Substantia nigra (tissue), 51 donors: ENCODE measurements at places on chromosomes 2 and 18.
A peak's percentile ranks its signal among the peaks of the same experiment; 100 is the strongest.

DNA sequence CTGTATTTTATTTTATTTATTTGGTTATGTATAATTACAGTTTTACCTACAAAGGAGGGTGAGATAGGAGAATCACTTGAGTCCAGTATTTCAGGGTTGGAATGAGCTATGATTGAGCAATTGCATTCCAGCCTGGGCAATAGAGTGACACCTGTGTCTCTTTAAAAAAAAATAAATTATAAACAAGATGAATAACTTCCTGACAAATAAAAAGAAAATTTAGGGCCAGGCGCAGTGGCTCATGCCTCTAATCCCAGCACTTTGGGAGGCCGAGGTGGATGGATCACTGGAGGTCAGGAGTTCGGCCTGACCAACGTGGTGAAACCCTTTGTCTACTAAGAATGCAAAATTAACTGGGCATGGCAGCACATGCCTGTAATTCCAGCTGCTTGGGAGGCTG is 17.3 kb downstream of the MTA3 start:
- no peak for DNase-seq

- DNase-seq: no peak
Observed at GRCh38 chr2:176569574-176569973, 300.3 kb downstream of the MTX2 start.

- DNase-seq: peak; percentile 19
Observed at GRCh38 chr2:237732790-237733381, 65.7 kb upstream of the RBM44 start.

DNA sequence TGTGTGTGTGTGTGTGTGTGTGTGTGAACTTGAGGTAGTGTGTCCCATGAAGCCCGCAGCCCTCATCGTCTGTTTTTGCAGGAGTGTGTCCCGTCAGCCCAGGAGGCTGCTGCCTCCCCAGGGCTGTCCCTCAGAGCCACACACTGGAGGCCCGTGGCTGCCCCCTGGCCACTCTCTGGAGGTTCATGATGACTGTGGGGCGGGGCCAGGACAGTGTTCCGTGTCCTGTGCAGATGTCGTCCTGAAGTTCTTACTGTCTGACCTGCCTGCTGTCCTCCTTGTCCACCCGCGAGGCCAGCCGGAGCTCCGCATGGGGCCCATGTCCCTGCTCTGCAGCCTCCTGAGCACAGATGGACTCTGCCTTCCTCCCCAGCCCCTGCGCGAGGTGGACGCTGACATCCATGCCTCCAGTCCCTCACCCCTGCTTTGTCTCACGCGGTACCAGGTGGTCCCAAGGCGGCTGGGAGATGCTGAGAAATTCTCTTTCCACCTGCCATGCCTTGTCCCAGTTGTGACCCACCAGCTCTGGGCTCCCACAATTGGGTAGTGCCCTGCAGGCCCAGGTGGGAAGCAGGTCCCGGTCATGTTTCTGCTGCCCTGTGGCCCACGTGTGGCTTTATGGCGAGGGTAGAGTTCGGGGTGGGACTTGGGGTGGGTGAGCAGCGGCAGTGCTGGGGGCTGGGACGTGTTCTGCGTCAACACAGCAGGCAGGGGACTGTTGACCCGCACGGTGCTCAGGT is 92.8 kb downstream of the NFATC1 start:
- DNase-seq: no peak

- DNase-seq: no peak
Observed at GRCh38 chr2:200944467-200945394, 18.7 kb downstream of the ORC2 start.

GRCh38 chr2:177748360-177748759 is 324.2 kb downstream of the PDE11A start:
- no peak for DNase-seq

DNA sequence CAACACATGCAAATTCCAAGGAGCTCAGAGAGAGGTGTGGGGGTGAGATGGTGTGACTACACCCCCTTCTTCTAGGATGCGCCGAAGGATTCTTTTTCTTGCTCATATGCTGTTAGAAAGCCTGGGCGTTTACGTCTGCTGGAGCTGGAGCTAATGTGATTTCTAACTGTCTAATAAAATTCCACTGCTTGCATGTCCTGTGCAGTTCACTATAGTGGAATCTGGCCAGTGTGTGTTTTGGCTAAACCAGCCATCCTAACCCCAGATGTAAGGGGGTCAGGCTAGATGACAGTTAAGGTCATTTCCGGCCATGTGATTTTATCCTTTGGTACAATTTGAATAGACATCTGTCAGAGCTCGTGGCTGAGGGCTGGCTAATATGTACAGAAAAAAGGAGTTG is 194.1 kb downstream of the PRKCE start:
- no peak for DNase-seq

GRCh38 chr2:9101763-9102425 is 98.4 kb upstream of the MBOAT2 start:
- no peak for DNase-seq

DNA sequence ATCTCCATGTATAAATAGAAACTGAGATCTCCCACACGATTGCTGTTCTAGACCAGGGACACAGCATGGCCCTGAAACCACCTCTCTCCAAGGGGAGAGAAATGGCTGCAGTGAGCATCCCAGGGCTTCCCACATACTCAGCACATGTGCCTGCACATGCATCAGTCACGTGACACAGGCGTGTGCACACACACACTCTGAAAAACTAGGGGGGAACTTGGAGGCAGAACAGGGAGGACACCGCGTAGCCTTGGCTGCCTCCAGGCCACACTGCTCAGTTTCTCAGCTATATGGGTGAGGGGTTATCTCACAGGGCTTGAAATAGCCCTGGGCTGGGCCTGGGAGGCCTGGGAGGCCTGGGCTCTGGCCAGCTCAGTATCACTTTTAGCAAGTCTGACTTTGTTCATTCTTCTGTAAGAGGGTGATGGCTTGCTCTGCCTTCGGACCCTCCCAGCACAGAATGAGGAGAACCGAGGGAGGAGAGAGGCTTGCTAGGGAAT is 66.9 kb downstream of the EMX1 start:
- DNase-seq: no peak

DNA sequence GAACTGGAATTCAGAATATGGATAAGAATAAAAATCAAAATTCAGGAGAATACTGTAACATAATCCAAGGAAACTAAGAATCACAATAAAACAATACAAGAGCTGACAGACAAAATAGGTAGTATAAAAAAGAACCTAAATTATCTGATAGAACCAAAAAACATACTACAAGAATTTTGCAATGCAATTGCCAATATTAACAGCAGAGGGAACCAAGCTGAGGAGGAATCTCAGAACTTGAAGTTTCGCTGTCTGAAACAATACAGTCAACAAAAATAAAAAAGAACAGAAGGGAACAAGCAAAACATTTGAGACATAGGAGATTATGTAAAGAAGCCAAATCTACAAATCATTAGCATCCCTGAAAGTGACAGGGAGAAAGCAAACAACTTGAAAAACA is 84.1 kb upstream of the GALNT13 start:
- no peak for DNase-seq

- DNase-seq: no peak
Observed at GRCh38 chr2:158095912-158096311, 5.8 kb upstream of the UPP2 start.

DNA sequence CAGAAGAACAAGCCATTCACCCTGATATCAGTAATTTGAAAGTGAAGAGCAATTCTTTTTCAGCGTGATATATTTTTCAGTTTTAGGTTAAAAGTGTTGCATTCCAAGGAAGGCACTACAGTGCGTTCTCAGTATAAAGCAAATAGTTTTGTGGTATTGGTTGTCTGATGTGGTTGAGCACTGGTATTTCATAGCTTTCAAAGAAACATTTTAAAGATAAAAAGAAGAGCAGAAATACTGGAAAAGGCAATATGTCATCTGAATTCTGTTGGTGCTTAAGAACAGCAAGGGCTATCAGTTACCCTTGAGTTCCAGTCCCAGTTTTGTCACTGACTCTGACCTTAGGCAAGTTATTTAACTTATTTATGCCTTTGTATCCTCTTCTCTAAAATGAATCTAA is 191.6 kb downstream of the BABAM2 start:
- DNase-seq: no peak

GRCh38 chr18:67789165-67789545 is 272.6 kb upstream of the DSEL start:
- no peak for DNase-seq

DNA sequence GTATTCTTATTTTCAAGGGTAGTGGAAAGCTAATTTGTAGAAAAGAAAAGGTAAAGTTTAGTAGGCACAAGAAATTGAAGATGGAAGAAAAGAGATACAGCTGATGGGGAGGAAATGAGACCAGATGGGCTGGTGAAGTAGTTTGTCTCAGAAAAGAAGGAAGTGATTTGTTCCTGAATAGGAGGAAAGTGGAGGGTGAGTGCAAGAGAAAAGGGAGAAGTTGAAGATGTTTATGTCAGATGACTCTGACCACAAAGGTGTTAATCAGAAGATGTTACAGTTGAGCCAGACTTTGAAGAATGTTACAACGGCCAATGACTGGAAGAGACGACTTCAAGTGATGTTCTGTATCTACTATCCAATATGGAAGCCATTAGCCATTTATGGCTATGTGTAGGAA is 21.2 kb downstream of the ZSCAN30 start:
- no peak for DNase-seq

DNA sequence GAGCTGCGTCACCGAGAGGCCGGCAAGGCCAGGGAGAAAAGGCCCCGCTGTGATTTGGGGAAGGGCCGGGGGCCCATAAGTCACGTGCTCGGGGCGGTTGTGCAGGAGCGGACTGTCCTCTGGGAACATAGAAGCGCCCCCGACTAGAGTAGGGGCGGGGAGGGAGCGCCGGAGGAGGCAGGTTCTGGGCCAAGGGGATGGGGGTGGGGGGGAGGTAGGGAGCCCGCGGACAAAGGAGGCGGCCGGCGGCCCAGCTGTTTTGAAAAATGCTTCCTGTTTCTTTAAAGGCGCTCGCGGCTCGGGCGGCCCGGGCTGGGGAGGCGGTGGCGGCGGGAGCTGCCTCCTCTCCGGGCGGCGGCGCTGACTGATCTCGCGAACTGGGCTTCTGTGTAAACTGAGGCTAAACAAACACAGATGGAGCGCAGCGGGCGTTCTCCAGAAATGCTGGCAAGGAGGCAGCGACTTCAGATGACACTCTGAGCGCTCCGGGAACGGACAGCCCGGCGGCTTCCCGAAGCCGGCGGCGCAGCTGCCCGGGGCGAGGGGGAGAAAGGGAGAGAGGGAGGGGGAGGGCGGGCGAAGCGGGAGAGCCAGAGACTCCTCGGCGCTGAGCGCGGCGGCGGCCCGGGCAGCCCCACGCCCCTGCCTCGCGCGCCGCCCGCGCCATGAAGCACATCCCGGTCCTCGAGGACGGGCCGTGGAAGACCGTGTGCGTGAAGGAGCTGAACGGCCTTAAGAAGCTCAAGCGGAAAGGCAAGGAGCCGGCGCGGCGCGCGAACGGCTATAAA is at the start of gene ATOH8:
Gene ATOH8 (plus strand): TSS at position 467 of the 788 bp plus-strand sequence. CDS start 199 bp downstream, at position 666.
- peak; percentile 68 for DNase-seq

- DNase-seq: peak; percentile 18
Observed at GRCh38 chr2:106839849-106840595, 45.9 kb downstream of the ST6GAL2 start.

DNA sequence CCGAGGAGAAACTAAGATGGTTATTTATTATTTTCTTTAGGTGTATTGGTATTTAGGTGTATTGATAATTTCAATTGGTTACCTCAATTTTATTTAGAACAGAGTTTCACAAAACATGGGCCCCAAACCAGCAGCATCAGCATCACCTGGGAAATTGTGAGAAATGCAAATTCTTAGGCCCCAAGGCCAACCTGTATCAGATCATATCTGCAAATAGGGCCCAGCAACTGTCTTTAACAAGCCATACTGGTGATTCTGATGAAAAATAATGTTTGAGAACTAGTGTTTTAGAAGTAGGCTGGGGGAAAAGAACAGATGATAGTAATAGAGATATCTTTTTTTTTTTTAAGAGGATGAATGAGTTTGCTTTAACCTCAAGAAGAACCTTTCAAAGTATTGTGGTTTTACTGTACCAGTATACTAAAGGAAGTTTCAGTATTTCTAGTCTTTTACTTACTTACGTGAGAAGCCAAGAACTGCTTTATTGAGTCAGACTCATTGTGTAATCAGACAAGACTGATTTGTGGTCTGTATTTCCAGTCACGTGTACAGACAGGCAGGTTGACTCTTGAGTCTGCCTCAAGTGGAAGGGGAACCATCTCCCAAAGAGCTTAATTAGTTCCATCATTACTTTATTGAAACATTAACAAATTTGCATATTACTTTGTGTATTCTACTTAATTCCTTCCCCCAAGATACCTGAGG is 60.4 kb upstream of the GAREM1 start:
- DNase-seq: no peak

DNA sequence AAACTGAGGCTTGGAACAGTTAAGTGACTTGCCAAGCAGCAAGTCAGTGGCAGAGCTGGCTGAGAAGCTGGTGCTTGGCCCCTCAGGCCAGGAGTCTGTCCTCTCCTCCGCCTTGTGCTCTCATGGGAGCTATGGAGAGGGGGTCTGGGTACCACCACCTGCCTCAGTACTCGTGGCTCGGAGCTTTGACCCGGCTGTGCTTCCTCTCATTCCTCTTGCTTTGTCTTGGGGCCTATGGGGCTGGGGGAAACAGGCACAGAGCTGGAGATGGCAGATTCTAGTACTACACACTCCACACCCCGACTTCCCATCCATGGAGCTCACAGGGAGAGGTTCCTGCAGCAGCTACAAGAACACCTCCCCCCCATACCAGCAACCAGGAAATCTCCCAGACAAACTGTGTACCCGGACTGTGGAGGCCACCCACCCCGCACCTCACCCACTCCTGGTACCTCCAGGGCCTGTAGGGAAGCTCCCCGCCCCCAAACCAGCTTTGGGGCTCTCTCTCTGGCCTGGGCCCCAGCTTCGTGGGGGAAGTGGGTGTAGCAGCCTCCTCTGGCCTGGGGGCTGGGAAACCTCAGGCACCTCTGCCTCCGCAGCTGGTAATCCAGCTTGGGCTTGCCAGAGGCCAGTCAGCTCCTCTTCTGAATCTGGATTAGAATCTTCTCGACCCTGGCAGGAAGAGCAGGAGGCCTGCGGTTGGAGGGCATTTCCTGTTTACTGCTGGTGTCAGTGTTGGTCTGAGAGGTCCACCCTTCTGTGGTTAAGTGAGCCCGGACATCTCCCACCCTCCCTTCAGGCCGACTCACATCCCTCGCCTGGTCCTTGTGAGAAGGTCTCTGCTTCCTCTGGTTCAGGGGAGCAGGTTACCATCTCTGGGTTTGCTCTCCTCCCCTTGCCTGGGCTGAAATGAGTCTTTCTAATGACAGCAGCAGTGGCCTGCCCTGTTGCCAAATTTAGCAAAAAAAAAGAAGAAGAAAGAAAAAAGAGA is 22.3 kb upstream of the RHOB start:
- peak; percentile 59 for DNase-seq

DNA sequence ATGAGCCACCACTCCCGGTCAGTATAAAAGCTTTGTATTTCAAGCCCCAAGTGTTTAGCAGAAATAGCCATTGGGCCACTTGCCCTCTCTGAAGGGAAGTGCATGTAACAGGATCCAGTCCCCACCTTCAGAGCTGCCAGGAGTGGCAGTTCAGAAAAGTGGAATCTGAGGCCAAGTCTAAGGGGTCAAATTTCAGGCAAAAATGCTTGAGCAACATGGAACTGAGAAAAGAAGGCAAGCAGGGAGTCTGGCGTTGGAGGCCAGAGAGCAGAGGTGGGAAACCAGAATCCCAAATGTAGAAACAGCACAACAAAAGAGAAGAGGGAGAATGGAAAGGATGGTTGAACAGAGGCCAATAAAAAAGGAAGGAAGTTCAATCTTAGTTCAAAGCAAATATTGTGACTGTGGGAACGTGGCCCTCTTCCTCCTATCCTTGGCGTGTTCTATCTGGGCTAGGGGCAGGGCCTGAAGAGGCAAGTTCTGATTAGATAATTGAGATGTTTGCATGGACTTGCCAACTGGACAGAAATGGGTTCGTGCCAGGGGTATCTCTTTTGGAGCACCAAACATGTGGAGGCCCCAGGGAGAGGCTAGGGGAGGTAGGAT is 102.2 kb downstream of the AP1S3 start:
- DNase-seq: no peak
